ENCODE measurements at places on chromosomes 7 and 10.
A peak's percentile ranks its signal among the peaks of the same experiment; 100 is the strongest.

- no peak for DNase-seq
Measured at GRCh38 chr10:114283535-114284234, 44.6 kb downstream of the VWA2 start.

DNA sequence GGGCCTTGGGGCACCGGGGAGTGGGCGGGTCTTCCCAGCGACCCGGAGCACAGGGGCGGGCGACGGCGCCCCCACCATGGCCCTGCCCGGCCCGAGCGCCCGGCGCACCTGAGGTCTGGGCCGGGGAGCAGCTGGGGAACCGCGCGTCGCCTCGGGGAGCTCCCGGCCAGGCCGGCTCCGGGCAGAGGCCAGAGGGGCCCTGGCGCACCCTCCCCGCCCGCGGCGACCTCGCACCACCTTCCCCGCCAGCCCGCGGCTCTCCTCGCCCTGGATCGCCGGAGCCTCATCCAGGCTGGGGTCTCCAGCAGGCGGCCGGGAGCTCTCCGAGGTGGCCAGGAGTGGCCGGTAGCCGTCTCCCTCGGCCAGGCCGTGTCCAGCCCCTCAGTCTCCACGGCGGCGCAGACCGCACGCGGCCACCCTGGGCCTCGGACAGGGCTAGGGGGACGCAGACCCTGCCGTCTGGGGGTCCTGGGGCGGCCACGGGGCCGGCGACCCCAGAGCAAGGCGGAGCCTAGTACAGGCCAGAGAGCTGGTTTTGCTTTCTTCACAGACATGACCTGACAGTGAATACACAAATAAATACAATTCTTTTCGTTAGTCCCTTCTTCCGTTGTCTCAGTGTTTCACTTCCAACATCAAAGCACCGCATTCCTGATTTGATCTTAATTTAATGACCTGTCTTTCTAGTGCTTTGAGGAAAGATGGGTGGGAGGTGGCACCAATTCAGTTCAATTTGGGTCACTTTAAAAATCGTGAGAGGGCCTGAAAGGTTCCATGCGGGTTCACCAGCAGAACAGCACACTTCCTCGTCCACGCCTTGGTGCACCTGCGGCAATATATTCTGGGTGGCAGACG is 356.9 kb downstream of the DNAJB6 start:
- DNase-seq, result no peak

GRCh38 chr7:98733036-98733435 is 116.0 kb downstream of the NPTX2 start:
- peak; percentile 59 for DNase-seq

GRCh38 chr10:87927091-87927490 is 63.7 kb downstream of the PTEN start:
- DNase-seq, result no peak

DNA sequence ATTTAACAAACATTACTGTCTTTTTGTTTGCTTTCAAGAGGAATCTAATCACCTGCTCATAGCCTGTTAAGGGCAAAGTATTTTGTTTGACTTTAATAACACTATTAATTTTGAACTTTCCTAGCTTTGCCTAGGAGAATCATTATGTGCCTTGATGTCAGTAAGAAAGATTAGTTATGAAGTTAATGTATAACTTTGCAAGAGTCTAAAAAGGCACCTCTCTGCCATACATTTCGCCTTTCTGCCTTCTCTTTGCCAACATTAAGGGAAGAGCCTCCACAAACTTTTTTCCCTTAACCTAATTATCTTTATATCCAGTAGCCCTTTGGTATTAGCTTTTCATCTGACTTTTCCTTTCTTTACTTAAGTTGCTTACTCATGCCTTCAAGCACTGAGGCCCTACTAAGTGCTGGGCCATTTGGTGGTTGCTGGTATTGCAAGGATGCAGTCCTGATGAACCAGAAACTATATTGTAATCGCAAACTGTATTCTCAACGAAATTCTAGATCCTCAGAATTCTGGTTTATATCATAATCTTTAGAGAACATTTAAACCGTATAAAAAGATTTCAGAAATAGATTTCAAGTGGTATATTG is 108.5 kb downstream of the SND1 start:
- no peak for DNase-seq

GRCh38 chr10:73923935-73924598 is 13.1 kb downstream of the PLAU start:
- DNase-seq, result no peak

GRCh38 chr10:44312401-44312800 is 72.5 kb downstream of the CXCL12 start:
- no peak for DNase-seq

- no peak for DNase-seq
Measured at GRCh38 chr10:116146372-116147140, 126.5 kb downstream of the GFRA1 start.

DNA sequence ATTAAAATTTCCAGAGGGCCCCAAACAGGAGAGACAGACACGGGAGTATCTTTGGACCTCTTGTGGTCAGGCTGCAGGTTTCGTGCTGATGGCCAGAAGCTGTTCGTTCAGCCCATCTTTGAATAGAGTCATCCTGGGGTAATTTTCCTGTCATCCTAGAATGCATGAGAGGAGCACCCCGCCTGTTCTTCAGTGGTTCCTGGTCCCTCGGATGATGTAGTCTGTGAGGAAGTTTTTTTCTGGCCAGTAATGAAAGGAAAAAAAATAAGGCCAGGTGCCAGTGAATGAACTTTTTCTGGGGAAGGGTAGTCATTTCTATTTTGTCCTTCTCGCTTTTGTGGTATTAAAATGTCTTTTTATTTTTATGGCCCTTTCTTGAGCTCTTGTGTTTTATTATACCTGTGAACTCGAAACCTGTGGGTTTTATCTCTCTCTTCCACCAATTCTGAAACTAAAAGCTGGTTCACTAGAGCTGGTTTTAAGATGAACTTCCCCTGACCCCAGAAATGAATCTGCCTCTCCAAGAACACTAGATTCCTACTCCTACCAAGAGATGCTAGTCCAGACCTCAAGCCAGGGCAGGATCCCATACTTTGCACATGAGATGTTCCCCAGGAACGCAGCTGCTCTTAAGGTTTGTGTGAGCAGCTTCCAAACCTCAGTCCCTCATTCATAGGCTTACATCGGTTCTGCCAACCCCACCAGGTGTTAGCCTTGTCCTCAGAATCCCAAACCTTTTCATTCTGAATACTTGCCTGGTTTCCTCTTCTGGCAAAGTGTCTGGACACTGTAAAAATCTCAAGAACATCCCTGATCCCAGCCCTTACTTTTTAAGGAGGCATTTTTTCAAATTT is 15.4 kb upstream of the MEST start:
- no peak for DNase-seq

- DNase-seq, result no peak
Measured at GRCh38 chr7:27678617-27679260, 16.1 kb upstream of the HIBADH start.

- DNase-seq, result no peak
Measured at GRCh38 chr10:47442351-47442750, 41.6 kb downstream of the ANXA8 start.

GRCh38 chr10:121598263-121599249 is at the start of gene FGFR2:
FGFR2 (minus strand) TSS chr10:121598444; CDS start chr10:121593817, 4,627 bp downstream.
- DNase-seq, result peak; percentile 40

DNA sequence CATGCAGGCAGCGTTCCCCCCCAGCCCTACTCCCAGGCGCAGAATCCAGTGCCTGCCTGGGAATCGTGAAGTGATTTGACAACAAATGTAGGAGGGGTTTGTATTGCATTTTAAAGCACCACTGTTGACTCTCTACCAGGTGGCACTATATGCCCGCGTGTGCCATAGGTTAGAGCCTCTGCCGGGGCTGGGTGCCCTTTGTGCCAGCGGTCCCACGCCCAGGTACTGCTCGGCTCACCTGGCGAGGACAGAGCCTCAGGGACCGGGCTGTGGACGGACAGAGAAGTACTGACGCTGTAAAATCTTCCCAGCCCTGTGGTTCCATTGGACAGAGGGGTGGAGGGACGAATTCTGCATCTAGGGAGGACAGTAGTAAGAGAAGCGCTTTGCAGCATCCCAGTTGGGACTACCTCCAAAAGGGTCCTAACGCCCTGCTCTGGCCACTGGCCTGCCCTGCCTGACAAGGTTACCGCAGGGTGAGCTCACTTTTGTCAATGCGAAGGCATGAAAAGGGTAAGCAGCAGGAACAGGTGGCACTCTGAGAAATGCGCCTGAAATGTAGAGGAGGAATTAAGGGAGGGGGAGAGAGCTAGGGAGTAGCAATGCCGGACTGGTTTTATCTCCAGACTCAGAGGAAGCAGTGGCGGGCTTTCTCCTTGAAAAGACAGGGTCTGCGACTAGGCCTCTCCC is 788 bp upstream of the CACNA2D1 start:
- DNase-seq, result no peak

- DNase-seq, result no peak
Measured at GRCh38 chr7:36227223-36227622, 74.2 kb downstream of the EEPD1 start.

DNA sequence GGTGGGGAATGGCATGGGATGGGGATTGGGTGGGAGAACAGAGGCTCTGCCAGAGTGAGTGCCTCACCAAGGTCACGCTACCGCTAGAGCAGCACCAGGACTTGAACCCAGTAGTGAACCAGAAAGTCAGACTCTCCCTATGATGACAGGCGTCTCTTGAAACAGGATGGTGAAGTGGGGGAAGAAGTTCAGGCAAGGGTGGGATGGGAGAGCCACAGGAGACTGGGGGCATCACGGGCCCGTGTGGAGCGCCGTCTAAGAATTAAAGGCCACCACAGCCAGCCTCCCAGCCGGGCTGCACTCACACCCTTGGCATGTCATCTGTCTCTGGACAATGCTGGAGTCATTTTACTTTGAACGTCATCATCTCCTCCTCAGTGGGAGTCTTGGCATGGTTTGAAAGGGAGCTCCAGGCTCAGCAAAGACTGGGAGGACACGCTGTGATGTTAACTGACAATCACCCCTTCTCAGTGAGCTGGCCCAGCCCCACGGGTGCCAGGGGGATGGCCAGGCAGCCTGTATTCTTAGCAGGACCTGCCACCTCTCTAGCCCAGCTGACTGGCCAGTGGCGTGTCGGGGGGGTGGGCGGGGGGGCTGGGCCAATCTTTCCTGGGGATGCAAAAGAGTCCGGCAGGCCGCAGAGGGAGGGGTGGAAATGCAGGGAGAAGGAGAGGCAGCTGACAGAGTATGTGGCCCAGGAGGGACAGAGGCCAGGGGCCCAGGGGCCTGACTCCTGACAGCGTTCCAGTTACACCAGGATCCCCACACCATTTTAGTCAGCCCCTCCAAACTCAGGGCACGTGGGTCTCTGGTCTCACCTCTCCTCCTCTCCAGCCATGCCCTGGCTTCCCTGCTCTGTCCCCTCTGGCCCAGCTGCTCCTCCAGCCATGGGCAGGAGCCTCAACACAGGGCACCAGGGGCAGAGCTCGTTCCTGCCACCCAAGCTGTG is 96.2 kb downstream of the VOPP1 start:
- no peak for DNase-seq

- DNase-seq, result no peak
Measured at GRCh38 chr10:128172756-128173155, 46.5 kb upstream of the MKI67 start.

DNA sequence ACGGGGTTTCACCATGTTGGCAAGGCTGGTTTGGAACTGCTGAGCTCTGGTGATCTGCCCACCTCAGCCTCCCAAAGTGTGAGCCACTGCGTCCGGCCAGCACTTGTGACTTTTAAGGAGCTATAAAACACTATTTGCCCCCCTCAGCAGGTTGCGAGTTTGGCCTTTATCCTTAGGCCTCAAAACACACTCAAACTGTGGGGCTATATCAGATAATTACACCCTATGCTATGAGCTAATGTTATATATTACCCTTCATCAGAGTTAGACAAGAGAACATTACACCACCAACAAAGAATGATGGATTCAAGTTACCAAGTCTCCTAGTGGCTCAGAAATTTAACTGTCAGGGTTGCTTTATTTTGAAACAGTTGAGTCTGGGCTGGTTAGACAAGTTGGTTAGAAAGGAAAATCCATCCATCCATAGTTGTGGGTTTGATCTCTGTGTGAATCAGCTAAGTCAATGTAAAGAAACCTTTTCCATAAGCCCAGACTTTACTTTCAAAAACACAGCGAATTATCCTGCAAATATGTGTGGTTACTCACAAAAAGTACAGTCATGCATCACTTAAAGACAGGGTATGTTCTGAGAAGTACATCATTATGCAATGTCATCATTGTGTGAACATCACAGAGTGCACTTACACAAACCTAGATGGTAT is 115.8 kb downstream of the SEMA3D start:
- DNase-seq, result no peak

- peak; percentile 32 for DNase-seq
Measured at GRCh38 chr7:149624006-149624405, 126.4 kb upstream of the ZNF746 start.

DNA sequence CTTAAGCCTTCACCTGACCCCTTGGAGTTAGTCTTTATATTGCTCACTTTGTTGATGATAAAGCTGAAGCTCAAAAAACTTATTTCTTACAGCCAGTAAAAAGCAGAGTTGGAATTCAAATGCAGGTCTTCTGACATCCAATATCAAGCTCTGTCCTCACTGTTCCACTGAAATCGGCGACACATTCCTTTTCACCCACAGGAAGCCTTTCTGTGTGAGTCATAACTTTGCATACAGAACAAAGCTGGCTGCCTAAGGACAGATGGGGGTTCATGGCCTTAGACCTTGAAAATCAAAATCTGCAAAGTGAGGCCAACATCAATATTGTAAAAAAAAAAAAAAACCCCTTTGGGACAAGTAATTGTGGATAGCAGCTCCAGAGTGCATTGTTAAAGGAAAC is 21.8 kb upstream of the AKR1B1 start:
- DNase-seq, result no peak

- no peak for DNase-seq
Measured at GRCh38 chr10:83725567-83725966, 413.7 kb upstream of the GHITM start.

GRCh38 chr10:49173201-49173772 is 14.9 kb downstream of the TMEM273 start:
- DNase-seq, result no peak

- no peak for DNase-seq
Measured at GRCh38 chr10:75016325-75016724, 95.1 kb upstream of the SAMD8 start.

DNA sequence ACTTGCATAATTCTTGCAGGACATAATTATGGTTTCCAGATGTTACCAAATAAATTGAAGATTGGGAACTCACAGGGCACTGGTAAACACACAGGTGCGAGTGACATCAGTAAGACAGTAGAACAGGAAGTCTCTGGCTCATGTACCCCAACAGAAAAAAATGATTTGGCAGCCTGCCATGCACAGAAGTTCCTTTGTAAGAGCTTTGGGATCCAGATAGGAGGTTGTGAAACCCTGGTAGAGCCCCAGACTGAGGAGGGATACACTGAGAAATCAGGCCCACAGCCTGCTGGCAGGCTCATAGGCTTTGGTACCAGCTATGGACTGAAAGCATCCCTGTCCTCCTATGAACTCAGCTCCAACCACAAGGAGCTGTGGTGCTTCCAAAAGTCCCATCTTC is 118.0 kb downstream of the COBL start:
- DNase-seq, result no peak

DNA sequence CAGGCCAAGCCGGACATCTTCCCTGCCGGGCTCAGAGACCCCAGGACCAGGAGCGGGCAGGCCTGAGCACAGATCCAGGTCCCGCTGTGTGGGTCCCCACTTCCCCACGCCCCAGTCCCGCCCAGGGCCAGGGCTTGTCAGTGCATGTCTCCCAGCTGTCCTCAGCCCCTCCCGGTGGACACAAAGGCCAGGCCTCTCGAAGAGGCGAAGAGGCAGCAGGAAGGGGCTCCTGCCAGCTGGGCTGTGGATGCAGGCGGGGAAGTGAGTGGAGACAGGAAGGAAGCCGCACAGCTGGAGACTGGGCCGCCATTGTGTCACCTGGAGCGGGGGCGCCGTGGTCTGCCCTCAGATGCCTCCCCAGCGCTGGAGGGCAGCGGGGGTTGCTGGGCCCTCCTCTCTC is 4.8 kb downstream of the GRIFIN start:
- no peak for DNase-seq
